NCI-H524 (cell line): ENCODE measurements at places on chromosomes 7 and 10.

DNA sequence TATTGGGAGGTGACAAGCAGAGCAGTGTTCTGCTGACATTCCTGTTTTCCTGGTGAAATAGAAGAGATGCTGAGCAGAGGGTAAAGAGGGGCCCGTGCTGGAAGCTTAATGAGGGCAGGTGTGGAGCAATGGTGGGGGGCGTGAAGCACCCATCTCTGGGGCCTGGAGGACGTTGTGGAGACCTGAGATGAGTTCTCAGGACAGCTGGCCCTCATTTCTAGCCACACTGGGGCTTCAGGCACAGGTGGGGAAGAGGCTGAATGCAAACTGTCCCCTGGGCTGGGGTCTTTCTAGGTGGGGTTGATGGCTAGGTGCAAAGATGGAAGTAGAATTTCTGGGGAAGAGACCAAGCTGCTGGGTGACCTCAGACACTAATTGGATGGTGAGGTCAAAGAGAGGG is 274.2 kb upstream of the TCERG1L start:
- no peak for DNase-seq

DNA sequence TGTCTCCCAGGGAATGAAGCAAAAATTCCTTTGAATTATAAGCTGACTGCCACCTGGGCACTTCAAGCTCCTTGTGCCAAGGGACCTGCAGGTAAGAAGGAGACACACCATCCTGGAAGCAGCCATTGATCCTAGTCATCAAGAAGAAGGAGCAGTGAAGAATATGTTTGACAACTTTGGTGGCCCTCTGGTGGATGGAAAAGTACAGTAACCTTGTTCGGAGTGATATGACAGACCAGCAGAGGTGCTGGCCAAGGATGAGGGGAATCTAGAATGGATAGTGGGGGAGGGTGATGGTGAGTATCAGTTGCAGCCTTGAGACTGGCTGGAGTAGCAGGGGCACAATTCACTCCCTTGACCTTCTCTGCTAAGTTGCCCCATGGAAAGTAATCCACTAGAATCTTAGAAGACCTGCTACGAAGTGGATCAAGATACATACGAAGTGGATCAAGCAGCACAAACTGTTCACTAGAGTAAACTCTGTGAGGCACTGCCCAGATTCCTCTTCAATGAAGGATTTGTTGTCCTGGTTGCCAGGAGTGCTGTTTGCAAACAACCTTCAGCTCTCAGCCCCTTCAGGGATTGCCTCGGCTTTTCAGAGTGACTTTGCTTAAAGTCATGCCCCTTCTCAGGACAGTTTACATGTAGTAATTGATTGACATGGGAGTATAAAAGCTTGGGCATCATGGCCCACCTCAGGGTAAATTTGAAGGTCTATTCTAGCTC is 44.8 kb upstream of the ORC5 start:
- no peak for DNase-seq

GRCh38 chr7:135929722-135930141 is 47.4 kb downstream of the MTPN start:
- DNase-seq, result no peak

- DNase-seq, result no peak
Observed at GRCh38 chr7:129898502-129899160, 54.1 kb downstream of the UBE2H start.

DNA sequence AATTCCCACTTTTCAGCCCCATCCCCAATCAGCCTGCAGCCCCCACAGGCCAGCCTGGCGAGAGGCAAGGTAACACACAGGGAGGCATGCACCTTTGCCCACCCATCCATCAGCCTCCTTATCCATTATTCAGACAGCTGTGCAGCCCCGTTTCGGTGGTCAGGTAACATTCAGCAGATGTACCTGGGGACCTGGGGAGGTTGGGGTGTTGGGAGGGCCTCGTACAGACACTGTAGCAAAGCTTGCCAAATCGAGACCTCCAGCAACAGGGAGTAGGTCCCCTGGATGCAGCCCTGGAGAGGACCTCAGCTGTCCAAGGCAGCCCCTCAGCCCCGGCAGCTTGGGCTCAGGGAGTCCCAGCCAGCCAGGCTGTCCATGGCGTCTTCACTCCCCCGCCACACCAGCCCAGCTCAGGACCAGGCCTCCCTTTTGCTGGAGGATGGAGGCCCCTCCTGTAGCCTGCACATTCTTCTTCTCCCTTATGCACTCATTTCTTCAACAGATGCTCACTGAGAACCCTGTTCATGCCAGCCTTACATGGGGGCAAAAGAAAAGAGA is 8.5 kb upstream of the DRGX start:
- DNase-seq, result no peak

GRCh38 chr7:127477295-127478023 is 85.0 kb upstream of the ZNF800 start:
- DNase-seq, result no peak

DNA sequence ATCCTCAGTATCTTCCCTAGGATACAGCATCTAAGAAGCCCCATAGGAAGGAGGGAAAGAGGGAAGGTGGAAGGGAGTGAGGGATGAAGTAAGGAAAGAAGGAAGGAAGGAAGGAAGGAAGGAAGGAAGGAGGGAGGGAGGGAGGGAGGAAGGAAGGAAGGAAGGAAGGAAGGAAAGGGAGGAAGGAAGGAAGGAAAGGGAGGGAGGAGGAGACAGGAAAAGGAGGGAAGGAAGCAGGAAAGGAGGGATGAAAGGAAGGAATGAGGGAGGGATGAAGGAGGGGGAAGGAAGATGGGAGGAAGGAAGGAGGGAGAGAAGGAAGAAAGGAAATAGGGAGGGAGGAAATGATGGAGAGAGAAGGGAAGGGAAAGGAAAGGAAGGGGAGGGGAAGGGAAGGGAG is 455.6 kb upstream of the ZMIZ1 start:
- DNase-seq, result no peak

GRCh38 chr10:72659694-72660093 is 32.2 kb upstream of the MCU start:
- no peak for DNase-seq

DNA sequence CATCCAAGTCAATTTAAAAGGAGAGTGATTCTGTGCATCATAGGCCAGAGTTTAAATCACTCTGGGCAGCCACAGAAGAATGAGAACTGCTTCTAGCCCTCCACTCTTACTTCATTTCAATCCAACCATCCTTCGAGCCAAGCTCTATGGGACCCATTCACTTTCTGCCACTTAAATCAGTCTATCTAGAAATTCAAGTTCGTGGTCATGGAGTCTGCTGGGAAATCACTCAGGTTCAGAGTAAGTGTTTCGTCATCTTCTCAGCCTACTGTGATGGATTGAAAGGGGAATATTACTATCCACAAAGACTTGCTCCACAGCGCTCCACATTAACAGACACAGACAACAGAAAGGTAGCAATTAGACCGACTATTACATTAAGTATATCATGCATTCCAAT is 4.6 kb downstream of the DCLRE1C start:
- DNase-seq, result no peak

DNA sequence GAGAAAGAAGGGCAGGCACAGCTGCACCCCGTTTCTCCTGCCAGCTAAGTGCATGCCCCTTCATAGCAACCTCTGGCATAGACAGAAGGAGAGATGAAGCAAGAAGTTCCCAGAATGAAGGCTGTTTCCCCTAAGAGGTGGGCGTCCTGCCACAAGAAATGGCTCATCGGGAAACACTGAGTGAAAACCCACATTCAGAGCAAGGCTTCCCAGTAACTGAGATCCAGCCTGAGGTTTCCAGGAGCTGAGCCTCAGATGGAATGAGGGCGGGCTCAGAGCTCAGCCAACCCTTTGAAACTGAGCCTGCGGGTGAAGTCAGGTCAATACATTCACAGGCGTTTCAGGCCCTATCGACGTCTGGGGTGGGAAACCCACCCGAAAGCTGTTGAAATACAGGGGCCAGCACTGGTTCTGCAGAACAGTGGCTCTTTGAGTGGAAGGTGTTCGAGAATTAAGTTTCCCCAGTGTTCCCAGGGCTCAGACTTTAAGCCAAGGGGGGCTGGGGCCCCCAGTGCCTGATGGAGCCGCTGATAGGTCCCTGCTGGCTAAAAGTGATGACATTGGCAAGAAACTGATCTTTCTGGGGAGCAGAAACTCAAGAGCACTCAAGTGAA is 510.2 kb downstream of the RPS24 start:
- no peak for DNase-seq

DNA sequence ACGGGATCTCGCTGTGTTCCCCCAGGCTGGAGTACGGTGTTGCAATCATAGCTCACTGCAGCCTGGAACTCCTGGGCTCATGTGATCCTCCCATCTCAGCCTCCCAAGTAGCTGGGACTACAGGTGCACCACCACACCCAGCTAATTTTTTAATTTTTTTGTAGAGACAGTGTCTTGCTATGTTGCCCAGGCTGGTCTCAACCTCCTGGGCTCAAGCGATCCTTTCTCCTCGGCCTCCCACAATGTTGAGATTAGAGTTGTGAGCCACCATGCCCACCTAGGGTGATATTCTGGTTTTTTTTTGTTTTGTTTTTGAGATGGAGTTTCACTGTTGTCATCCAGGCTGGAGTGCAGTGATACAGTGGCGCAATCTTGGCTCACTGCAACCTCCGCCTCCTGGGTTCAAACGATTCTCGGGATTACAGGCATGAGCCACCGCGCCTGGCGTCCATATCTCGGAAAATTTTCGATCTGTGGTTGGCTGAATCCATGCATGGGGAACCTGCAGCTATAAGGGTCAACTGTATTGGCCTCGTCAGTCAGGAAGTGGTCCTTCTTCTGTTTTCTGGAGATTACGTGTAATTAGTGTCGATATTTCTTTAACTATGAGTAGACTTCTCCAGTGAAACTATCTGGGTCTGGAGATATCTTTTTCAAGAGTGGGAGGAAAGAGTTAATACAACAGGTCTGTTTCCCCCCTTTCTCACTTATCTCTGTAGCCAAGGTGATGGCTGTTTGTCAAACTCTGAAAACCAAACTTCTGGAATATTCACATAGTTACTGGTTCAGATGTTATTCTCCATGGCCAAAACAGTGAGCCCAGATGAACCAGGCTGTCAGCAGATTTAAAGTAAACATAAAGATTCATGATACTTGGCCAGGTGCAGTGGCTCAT is 21.0 kb upstream of the FIS1 start:
- DNase-seq, result no peak

DNA sequence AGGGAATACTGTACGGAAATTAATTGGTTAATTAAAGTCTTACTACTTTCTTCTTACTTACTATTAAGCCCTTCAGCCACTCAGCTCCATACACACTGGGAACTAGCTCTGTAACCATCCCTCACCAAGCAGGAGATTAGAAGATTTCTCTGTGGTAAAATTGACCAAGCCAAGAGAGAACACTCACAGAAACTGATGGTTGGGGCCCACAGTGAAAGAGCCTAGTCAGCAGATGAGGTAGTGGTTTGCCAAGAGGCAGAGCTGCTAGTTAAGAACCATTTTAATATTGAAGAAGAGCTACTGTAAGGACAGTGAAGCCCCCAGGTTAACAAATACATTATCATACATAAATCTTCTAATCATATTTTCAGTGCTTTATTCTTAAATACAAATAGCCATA is 21.8 kb upstream of the C10orf53 start:
- no peak for DNase-seq

DNA sequence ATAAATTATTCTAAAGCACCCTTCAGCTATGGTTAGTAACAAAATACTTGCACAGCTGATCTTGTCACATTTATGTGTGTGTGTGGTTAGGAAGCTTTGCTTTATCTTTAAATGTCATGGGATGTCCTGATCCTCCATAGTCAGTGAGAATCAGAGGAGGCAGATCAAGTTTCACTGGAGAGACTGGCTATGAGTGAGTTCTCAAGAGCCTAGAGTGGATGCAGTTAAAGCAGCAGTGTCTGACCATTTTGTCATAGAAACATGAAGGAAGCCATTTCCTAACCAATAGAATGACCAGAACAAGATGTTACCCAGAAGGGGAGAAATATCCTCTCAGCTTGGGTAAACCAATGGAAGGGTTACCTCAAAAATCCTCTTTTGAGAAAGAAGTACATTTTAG is 207.2 kb upstream of the DKK1 start:
- no peak for DNase-seq

- no peak for DNase-seq
Observed at GRCh38 chr10:3971713-3972112, 186.7 kb upstream of the KLF6 start.

DNA sequence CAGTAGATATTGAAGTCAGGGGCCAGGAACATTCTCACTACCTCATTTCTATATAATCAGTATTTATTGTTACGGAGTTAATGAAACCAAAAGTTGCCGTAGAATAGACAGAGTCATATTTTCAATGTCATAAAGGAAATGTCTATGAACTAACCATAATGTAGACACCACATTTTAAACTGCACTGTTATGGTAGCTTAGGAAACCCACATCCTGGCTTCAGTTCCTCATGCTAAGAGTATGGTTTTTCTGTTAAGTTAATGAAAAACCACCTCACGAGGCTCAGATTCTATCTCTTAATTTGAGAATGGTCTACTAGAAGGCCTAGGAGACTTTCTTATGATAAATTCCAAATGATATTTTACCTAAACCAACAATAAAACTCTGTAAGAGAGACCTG is 166.5 kb downstream of the TMEM26 start:
- no peak for DNase-seq
